Cerebellar cortex (tissue), 1 donor: ENCODE measurements at places on chromosomes 6 and 20.

GRCh38 chr20:23234311-23235078, 116.1 kb upstream of the NXT1 start:
- no peak for DNase-seq

- DNase-seq: no peak
Observed at GRCh38 chr6:145506136-145506535, 229.2 kb downstream of the EPM2A start.

GRCh38 chr20:41054070-41054846, 25.6 kb downstream of the TOP1 start:
- no peak for DNase-seq

DNA sequence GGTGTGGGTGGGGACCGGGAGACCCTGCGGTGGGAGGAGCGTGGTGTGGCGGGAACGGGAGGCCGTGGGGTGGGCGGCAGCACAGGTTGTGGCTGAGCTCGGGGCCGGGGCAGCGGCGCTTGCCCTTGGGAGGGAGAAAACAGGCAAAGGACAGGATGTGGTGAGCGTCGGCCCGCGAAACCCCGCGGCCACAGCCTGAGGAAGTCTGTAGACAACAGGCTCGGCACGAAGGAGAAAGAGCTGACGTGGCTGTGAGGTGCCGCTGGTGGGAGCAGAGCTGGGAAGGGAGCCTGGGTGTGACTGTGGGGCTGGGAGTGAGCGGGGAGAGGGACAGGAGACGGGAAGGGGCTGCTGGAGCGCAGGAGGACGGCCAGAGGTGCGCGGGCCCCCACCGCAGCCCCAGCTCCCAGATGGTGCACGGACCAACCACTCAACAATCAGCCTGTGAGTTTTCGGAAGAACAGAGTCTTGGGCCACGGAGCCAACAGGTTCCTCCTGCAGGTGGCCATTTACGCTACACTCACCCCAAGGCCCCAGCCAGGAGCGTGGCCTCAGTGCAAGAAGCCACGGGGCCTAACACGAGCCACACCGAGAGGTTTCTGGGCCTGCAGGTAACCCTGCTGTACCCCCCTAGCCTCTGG, 202.8 kb downstream of the DLL1 start:
- no peak for DNase-seq

- DNase-seq: no peak
Observed at GRCh38 chr6:155850408-155850841, 394.8 kb upstream of the NOX3 start.
